ENCODE measurements at places on chromosomes 5 and 9.

DNA sequence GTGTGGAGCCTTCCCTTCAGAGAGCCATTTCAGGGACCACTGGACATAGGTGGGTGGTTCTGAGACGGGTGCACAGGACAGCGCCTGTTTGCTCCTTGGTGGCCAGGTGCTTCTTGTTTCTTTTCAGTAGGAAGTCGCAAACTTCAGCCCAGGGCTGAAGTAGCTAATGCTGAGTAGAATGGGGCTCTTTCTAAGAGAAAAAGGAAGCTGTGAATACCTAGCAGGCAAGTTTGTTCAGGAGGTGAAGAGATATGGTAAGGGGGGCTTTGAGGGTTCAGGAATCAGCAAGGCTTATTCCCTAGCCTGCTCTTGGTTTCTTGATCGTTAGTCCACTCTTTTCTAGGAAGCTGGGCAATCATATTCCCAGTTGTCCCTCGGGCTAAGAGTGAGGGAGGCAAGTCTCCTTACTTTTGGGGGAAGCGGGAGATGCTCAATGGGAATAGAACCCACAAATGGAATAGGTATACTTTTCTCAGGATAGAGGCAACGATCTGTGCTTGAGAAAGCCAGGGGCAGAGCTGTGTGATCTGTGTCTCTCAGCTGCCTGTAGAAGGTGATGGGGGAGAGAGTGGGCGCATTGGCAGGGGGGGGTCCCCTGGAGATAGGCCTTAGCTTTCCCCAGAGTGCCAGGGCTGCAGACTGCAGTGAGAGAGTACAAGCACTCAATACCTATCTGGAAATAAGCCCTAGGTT lies 1.9 kb upstream of the PURA start:
- DNase-seq = no peak

DNA sequence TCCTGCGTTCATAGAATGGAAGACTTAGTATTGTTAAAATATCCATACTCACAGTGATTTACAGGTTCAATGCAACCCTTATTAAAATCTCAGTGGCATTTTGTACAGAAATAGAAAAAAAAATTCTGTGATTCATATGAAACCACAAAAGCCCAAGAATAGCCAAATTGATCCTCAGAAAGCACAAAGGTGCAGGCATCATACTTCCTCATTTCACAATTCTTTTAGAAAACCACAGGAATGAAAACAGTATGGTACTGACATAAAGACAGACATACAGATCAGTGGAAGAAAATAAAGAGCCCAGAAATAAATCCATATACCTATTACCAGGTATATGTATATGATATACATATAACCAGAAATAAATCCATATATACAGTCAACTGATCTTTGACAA lies 86.8 kb upstream of the MEGF10 start:
- no peak for DNase-seq

DNA sequence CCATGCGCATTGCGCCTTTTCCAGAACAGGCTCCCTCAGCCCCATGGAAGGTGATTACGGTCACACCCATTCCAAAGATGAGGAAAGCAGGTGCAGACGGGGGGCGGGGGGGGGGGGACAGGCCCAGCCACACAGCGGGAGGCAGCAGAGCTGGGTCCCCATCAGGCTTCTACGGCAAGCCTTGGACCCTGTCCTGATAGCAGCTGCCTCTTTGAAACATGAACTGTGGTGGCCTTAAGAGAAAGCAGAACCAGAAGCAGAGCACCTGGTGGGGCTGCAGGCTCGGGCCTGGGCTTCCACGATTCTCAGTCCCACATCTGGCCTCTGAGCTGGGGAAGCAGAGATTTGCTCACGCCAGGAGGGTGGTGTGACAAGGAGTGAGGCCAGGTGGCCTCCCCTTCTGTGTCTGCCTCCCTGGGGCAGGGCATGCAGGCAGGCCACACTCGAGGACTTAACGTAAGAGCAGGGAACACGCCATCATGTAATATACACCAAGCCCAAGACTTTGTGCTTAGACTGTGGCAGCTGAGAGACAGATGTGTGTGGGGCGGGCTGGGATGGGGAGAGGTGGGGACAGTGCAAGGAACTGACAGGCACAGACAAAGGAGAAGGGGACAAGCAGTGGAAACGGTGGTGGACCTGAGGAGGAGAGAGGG lies 14.2 kb upstream of the PHYKPL start:
- DNase-seq = no peak

DNA sequence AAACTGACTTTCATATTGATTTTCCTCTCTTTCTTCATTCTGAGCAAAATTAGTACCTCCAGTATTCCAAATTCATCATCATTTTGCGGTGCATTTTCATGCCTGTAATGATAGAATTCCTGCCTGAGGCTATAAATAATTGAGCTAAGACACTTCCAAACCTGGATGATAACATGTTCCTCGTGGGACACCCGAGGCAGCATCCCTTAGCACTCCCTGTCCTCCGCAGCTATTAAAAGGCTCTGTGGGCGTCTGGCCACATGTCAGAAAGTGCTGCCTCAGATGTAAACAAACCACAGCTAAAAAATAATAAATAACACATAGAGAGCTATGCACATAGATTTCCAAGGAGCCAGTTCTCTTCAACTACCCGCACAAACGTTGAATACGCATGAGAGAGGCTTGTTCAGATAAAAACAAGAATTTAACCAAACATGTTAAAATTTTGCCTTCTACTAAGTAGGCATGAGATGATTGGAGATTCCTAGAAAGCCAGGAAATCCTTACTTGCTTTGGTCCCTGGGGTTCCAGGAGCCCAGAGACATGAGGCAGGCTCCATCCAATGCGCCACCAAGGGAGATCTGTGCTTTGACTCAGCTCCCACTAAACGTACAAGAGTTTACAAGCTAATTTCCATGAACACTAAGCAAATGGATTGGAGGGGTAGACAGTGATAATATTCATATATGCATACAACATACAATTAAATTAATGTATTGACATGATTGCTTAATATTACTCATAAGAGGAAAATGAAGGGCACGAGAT lies 82.7 kb downstream of the SHC3 start:
- DNase-seq = no peak
